ENCODE measurements at places on chromosomes 5 and 9.

DNA sequence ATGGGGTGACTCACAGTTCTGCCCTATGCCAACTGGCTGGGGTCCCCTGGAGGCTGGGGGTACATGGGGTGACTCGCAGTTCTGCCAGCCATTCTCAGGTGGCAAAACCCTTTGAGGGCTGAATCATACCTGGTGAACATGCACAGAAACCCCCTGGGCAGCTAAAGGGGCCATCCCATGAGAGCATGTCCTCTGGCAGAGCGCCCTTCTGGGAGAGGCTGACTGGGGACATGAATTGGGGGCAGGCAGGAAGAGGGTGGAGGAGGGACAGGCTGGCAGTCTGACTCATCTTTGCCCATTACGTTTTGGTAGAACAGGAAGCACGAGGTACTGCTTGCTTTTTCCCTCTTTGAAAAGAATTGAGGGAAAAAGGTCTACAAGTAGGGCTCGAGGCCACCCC, 16.7 kb downstream of the TRAF1 start:
- DNase-seq = no peak

- DNase-seq = no peak
These were observed 470.6 kb downstream of the PRDM9 start for GRCh38 chr5:23977997-23978396.

GRCh38 chr5:150762211-150762610, 3.4 kb upstream of the DCTN4 start:
- DNase-seq = no peak

- no peak for DNase-seq
These were observed 10.3 kb downstream of the POLK start for GRCh38 chr5:75522025-75522424.

DNA sequence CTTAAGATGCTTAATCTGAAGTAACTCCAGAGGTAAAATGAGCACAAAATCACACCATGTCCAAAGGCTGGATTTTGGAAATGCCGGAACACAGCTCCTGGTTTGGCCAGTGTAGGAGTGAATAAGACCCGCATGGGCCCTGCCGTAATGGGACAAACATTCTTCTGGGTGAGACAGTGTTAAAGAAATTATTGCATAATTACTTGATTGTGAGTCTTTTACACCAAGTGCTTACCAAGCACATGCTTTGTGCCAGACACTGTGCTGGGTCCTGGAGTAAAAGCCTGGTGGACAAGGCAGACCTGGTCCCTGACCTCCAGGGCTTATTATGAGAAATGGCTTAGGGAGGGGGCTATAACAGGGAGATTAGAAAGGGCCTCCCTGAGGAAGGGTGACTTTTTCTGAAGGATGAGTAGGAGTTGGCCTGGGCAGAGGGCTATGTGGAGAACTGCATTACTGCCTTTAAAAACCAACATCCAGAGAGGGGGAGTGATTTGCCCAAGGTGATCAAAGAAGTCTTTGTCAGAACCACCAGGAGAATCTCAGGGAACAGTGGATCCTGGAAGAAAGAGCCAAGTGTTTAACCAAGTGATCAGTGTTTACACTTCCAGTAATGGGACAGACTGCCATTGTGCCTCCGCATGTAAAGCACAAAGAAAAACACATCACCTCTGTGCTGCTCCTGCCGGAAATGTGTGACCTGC, 3.5 kb downstream of the PDE6A start:
- no peak for DNase-seq

GRCh38 chr9:70480405-70480980, 66.0 kb upstream of the KLF9 start:
- DNase-seq = no peak

GRCh38 chr5:179313849-179314521, 31.3 kb downstream of the ADAMTS2 start:
- no peak for DNase-seq

DNA sequence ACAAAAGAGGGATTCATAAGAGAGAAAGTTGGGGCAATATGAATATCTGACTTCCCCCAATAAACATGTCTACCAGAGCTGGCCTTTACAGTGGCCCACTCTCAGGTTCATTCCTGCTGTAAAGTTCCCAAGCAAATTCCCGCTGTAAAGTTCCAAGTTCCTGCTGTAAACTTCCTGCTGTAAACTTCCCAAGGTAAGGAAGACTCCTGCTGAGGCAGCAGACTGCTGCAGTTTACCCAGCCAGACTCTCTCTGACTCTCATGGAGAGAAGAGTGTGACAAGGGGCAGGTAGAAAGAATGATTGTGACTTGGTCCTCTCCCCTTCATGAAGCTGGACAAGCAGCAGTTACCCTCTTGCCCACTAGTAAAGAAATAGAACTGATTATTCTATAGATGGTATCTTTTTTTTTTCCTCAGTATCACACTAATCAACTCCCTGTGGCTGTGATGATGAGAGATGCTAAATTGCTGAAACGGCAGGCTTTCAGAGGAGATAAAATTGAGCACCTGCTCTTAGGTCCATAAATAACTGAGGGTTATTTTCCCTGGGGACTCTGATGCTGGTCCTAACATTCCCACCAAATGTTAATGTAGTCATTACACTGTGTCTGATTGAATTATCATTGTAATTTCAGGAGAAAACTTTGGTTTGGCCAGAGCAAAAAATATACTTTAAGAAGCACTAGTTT, 220.4 kb downstream of the PARP8 start:
- DNase-seq = no peak

DNA sequence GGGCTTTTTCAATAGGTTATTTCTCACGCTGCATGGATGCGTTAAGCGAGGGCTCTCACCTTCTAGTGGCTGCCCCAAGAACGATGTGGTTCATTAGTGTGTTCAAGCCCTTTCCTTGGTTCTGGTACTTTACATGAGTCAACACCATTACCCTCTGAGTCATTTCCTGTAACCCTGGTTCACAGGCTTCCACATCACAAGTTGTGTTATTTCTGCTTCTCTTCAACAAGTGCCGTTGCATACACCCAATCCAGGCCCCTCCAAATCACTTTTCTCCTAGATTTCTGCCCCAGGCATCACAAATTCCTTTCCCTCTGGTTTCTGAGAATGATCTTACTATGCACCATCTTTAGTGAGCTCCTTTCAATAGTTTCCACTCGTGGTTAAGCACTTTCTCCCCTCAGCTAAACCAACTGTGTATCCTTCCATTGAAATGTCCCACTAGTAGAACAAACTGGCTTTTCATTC, 69.5 kb upstream of the RAD23B start:
- DNase-seq = peak; percentile 8

DNA sequence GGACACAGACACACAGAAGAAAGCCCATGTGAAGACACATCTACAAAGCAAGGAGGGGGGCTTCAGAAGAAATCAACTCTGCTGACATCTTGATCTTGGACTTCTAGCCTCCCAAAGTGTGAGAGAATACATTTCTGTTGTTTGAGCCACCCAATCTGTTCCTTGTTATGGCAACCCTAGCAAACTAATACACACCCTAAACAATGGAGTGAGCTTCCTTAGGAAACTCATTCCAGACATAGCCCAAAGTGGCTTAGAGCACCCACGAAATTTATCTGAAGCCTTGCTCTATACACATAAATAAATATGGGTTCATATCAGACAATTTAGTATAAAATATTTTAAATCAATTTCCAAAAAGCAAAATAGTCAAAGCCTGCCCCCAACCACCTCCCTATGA, 7.6 kb upstream of the TBC1D2 start:
- DNase-seq = no peak

- no peak for DNase-seq
These were observed 12.8 kb upstream of the PRSS3 start for GRCh38 chr9:33782395-33783152.

- DNase-seq = no peak
These were observed 207.2 kb upstream of the DAPK1 start for GRCh38 chr9:87290241-87291052.

- no peak for DNase-seq
These were observed 92.8 kb downstream of the IQGAP2 start for GRCh38 chr5:76495870-76496269.

DNA sequence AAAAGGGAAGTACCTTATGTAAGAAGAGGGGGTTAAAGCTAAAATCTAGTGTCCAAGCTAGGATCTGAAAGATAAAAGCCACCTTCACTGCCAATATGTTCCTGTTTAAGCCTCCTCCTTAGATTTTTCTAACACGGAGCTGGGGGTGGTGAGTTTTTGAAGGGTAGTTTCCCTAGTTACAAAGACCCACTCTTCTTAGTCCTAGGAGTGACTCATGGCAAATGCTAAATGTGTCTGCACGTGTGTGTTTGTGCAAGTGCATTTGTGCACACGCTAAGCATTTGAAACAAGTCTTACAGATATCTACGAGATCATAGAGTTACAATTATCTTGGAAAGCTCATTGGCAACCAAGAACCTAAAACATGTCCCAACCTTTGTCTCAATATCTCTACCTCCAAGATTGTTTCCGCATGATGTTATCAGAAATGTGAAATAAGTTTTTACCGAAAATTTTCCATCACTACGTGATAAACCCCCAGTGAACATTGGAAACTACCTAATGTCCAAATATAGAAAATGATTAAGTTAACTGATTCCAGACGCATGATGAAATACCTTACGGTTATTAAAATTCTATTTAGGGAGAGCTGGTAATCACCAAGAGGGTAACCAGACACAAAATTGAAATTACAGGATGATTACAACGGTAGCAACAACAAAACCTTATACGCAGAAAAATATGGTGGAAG, 78.0 kb upstream of the HRH2 start:
- no peak for DNase-seq

GRCh38 chr5:94057217-94057616, 315.8 kb upstream of the POU5F2 start:
- no peak for DNase-seq

DNA sequence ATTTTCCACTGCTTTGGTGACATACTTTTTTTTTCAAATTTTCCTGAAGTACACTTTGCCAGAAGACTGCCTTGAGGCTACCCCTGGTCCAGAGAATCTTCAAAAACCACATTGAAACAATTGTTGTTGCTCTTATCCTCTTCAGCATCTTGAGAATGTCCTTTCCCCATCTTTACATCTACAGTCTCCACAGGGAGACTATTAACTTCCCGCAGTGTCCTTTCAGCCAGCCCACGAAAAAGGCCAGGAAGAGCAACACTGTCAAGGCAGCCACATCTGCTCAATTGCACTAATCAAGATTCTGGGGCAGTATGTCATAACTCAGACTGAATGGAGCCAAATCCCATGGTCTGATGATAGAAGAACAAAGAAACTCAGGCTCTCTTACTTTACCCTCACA, 148.3 kb downstream of the ENC1 start:
- DNase-seq = no peak

- no peak for DNase-seq
These were observed 150.0 kb downstream of the PAM start for GRCh38 chr5:102905056-102905455.

- no peak for DNase-seq
These were observed 18.7 kb downstream of the GIN1 start for GRCh38 chr5:103101079-103101750.

GRCh38 chr5:98816582-98817222, 43.2 kb downstream of the RGMB start:
- no peak for DNase-seq

GRCh38 chr5:32734827-32735378, 23.8 kb downstream of the NPR3 start:
- no peak for DNase-seq
